ENCODE measurements at places on chromosomes 2 and 18. TPM values are rescaled to one million over a fixed set of nuclear protein-coding genes. Genes with fewer than 3 reads are reported as not detected.

The WNT10A gene
- 0.11 TPM for total RNA-seq

The KYNU gene
- total RNA-seq: 0.98 TPM

The COLEC12 gene
- total RNA-seq: under 0.01 TPM

The HYCC2 gene
- total RNA-seq: 10.1 TPM

The SCN7A gene
- total RNA-seq: not detected

The OTX1 gene
- total RNA-seq: not detected

The CEP68 gene
- 6.6 TPM for total RNA-seq

The TTN gene
- total RNA-seq: under 0.01 TPM

The ATP6V1B1 gene
- not detected for total RNA-seq

The LIMS3 gene
- total RNA-seq: 1.7 TPM

The SLC4A3 gene
- total RNA-seq: 5.9 TPM

The RNF149 gene
- total RNA-seq: 47.9 TPM

The CLHC1 gene
- total RNA-seq: 8.1 TPM
